ENCODE measurements at places on chromosomes 2 and 18. TPM values are rescaled to one million over a fixed set of nuclear protein-coding genes. Genes with fewer than 3 reads are reported as not detected.

DNA sequence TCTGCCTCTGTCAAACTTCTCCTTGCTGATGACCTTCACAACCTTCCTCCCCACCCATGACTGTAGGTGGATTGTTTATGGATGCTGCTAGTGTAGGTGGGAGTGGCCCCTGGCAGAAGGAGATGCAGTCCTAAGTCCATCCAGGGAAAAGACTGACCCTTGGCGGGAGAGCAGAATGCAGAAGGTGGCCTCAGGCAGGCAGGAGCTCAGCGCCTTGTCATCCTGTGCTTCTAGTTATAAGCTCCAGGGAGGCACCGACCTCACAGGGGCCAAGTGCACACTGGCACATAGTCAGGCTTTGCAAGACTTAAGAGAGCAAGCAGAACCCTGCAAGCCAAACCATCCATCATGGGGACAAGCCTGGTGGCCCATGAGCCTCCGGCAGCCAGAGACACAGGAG, 74.4 kb downstream of the CAPN13 start:
- DNase-seq, result no peak

- DNase-seq, result no peak
Observed at GRCh38 chr2:186307871-186308270, 178.2 kb upstream of the ZC3H15 start.

DNA sequence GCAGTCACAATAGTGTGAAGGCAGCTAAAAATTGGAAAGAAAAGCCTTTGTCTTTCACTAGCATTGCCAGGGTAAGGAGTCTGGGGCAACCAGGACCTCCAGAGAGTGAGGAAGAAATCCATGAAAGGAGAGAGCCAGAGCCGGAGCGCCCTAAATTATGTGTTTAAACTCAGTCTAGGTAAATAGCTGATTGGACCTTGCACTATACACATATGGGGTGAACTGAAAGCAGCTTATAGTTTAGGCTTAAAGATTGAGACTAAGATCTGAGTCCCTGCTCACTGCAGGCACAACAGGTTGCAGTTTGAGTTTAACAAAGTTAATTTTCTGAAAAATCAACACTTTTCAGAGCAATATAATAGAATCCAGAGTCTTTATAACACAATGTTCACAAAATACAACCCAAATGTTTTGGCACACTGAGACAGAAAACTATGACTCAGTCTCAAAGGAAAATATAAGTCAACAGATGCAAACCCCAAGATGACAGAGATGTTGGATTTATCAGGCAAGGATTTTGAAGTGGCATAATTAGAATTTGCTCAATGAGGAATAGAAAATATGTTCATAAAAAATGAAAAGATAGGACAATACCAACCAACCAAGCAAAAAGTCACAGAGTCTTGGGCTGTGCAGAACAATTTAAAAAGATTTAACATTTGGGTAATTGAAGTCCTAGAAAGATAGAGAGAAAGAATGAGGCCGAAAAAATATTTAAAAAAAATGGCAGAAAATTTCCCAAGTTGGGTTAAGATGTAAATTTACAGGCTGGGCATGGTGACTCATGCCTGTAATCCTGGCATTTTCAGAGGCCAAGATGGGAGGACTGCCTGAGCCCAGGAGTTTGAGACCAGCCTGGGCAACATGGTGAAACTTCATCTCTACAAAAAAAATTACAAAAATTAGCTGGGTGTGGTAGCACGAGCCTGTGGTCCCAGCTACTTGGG, 39.6 kb downstream of the DOK1 start:
- DNase-seq, result no peak

GRCh38 chr18:21490748-21491147, 109.8 kb downstream of the ESCO1 start:
- DNase-seq, result no peak

DNA sequence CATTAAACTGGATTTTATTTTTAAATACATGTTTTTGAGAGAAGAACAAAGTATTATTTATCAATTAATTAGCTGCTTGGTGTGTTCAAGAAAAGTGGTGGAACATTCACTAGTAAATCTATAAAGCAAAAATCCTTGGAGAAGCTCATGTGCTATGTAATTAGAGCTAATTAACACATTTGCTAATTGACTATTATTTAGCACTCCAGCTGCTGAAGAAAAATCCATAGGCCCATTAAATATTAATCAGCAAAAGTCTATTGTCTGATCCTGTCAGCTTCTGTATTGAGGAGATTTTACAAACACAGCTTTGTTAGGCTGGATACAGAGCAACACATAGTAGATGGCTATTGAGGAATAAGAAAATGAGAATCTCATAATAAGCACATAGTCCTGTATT, 336.1 kb downstream of the RBM43 start:
- DNase-seq, result no peak

RHBDD1 gene
- 47.2 TPM for total RNA-seq

SCYGR7 gene
- total RNA-seq, result not detected

EMX1 gene
- total RNA-seq, result 0.44 TPM

Measured in activated T-cell treated with anti-CD3 and anti-CD28 coated beads, Interleukin-2, amount 50 U/mL, for 72 hours (primary cell).